ENCODE measurements at places on chromosomes 7 and 10.

- no peak for DNase-seq
Measured at GRCh38 chr7:76193883-76194282, 7.8 kb upstream of the SRRM3 start.

DNA sequence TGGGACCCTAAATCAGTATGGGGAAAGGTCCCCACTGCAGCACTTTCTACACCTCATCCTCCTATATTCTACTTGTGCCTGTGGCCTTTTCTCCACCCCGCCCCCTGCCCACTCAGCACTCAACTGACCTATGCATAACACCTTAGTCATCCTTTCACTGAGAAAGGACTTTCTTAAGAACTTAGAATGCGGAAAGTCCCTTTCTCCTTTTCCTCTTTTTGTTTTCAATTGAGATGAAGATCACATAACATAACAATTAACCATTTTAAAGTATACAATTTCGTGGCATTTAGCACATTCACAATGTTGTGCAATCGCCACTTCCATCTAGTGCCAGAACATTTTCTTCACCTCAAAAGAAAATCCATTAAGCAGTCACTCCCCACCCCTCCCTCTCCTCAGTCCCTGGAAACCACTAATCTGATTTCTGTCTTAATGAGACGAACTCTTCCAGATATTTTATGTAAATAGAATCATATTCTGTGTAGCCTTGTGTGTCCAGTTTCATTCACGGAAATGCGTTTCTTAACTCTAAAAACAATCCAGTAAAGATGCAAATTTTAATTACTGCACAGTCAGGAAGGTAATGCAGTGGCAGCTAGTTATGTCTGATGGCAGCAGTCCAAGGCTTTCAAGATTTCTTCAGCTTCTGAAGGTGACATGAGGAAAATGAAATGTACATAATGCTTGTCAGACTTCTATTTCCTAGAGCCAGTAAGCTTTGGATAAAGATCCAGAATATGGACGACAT, 41.7 kb downstream of the FAS start:
- no peak for DNase-seq

DNA sequence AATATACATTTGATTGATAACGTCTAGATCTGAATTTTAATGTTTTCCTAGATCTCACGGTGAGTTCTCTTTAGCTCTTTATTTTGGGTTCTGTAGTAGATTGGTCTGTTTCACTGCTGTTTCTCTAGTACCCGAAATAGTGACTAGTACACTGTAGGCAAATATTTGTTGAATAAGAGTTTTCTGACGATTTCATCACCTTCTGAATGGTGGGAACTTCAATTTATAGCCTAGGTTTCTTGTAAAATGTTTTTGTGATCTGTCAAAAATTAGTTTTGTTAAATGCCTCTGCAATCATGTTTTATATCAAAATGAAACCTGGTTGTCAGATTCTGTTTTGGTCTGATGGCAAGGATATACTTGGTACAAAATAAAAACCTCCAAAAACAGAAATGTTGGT, 10.2 kb downstream of the PDCD4 start:
- DNase-seq: no peak

DNA sequence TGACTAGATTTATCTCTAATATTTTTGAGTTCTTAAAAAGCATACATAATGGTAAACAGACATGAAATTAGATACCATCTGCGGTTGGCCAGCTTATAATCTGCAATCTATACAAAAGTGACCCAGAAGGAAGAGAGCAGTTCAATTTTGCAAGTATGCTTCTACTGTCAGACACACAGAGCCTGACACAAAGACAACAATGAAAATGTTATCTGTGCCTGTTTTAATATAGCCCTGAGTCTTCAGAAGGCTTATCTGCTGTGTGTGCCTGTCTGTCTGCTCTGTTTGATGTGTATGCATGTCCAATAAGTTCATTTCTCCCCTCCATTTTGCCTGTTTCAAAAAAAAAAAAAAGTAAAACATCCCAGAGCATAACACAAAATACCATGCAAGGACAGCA, 73.3 kb upstream of the FHIP2A start:
- DNase-seq: no peak

- no peak for DNase-seq
Measured at GRCh38 chr7:2782565-2782964, 61.5 kb downstream of the GNA12 start.

DNA sequence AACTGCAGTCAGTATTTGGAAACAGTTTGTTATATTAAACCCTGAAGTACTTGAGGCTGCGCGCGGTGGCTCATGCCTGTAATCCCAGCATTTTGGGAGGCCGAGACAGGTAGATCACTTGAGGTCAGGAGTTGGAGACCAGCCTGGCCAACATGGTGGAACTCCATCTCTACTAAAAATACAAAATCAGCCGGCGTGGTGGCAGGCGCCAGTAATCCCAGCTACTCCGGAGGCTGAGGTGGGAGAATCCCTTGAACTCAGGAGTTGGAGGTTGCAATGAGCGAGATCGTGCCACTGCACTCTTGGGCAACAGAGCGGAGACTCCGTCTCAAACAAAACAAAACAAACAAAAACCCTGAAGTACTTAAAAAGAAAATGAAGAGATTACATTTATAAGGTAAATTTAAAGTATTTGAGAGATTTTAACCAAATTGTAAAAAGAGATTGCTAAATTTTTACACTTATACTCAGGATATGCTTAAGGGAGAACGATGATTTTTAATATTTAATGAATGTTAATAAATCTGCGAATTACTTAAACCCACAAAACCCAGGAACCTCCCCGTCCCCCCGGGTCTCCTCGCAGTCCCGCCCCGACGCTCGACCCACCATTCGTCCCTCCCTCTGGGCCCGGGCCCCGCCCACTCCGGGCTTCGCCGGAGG, 425 bp upstream of the MTG1 start:
- DNase-seq: no peak

DNA sequence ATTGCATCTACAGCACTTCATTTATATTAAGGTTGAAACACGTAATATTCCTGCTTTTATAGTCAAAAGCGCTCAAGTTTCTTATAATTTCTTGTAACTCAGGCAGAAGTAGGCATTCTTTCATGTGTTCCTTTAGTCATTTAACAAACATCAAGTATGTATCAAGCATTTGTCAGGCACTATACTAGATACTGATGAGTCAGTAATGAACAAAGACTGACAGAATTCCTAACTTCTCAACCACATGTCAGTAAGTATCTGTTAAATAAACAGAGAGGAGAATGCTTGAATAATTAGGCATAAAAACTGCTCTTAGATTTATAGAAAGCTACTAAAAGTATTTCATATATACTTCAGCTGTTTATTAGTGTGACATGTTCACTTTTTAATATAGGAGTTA, 9.9 kb downstream of the CRPPA start:
- DNase-seq: no peak

- DNase-seq: no peak
Measured at GRCh38 chr10:43598446-43598845, 7.8 kb upstream of the ZNF485 start.

- no peak for DNase-seq
Measured at GRCh38 chr10:93947524-93947923, 46.2 kb upstream of the PLCE1 start.

GRCh38 chr10:74118804-74119203, 31.8 kb downstream of the AP3M1 start:
- DNase-seq: no peak
